Kidney (tissue), 22 donors: ENCODE measurements at places on chromosomes 16 and 17. TPM values are rescaled to one million over a fixed set of nuclear protein-coding genes. Genes with fewer than 3 reads are reported as not detected.

- no peak overlapping the region for H3K4me3 ChIP-seq
- no peak for DNase-seq
- no peaks in the 10 kb centered on the region for H3K4me1 ChIP-seq
- H3K36me3 ChIP-seq: no peaks in the 10 kb centered on the region
Observed at GRCh38 chr17:2909846-2910234, 113.6 kb downstream of the RAP1GAP2 start.

CCDC43 gene
- total RNA-seq: 20.3 TPM

CRHR1 gene
- total RNA-seq: not detected

DNA sequence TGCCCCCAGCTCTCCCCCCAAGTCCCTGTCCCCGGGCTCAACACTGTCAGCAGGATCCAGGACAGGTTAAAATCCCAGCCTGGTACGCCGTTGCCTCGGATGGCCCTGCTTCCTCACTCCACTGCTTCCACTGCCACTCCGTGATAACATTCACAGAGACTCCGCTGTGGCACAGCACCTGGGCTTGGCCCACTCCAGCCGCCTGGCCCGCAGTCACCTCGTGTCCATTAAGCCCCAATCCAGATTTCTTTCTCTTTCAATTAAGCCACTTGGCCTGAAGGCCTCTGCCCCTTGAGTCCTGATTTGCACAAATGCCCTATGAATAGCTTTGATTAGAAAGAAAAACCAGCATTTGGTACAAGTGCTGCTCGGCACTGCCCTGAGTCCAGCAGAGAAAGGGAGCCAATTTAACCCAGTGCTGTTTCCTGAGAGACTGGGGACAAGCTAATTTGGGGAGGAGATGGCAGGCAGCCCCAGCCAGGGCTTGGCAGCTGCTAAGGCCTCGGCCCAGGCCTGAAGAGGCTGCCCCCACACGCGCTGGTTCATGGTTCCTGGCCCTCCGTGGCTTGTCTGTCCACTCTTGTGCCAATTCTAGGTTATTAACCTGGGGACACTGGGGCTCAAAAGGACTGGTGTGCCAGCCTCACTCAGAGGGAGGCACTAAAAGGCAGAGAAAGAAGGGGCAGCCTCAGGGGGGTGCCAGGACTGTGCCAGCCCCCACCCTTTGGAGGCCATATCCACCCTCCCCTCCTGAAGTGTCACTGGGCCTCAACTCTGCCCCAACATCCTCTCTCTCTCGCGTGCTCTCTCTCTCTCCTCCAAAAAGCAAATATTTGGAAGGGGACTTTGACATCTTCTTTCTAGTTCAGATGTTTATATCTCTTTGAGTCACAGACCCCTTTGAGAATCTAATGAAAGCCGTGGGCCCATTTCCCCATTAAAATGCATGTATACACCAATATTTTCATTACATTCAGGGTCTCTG, 29.8 kb upstream of the SPPL2C start:
- no peaks in the 10 kb centered on the region for H3K36me3 ChIP-seq
- H3K27me3 ChIP-seq: no peaks in the 10 kb centered on the region
- no peak overlapping the region for H3K4me3 ChIP-seq
- no peak for DNase-seq
- H3K4me1 ChIP-seq: no peaks in the 10 kb centered on the region

EVPLL gene
- total RNA-seq: 1.2 TPM

- no peak overlapping the region for H3K4me3 ChIP-seq
- no peaks in the 10 kb centered on the region for H3K27me3 ChIP-seq
- H3K27ac ChIP-seq: no peak overlapping the region
- H3K4me1 ChIP-seq: no peaks in the 10 kb centered on the region
- no peak for DNase-seq
Observed at GRCh38 chr16:28313587-28313986, 21.3 kb downstream of the SBK1 start.

OTOP3 gene
- total RNA-seq: not detected

- H3K36me3 ChIP-seq: no peaks in the 10 kb centered on the region
- DNase-seq: no peak
- no peaks in the 10 kb centered on the region for H3K27me3 ChIP-seq
- H3K4me3 ChIP-seq: no peak overlapping the region
Observed at GRCh38 chr17:68719431-68719830, 118.3 kb upstream of the FAM20A start.

- no peaks in the 10 kb centered on the region for H3K27me3 ChIP-seq
- no peak overlapping the region for H3K27ac ChIP-seq
- H3K4me1 ChIP-seq: no peaks in the 10 kb centered on the region
- H3K36me3 ChIP-seq: no peaks in the 10 kb centered on the region
- no peak for DNase-seq
Observed at GRCh38 chr16:74679983-74680382, 13.3 kb upstream of the RFWD3 start.

DNA sequence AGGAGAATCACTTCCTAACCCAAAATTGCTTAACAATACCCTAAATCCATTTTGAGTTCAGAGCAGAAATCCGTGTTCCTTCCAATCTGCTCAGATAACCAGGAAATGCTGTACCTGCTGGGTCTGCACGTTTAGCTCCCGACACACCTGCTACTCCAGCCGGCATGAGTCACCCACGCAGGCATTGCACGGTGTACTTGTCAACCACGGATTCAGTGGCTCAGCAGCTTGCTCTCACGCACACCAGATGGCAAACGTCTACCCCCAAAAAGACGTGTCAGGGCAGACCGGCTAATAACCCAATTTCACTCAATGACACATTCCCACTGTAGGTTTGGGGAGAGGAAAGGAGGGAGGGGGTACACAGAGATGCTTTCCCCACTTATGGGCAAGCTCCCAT, 468.1 kb downstream of the SOX9 start:
- no peaks in the 10 kb centered on the region for H3K36me3 ChIP-seq
- no peak overlapping the region for H3K4me3 ChIP-seq
- DNase-seq: no peak
- peaks cover 4% of the 10 kb centered on the region for H3K27me3 ChIP-seq
- H3K27ac ChIP-seq: no peak overlapping the region
- no peaks in the 10 kb centered on the region for H3K4me1 ChIP-seq

- no peak overlapping the region for H3K27ac ChIP-seq
- no peak overlapping the region for H3K4me3 ChIP-seq
- no peaks in the 10 kb centered on the region for H3K36me3 ChIP-seq
- DNase-seq: no peak
- no peaks in the 10 kb centered on the region for H3K27me3 ChIP-seq
- H3K4me1 ChIP-seq: no peaks in the 10 kb centered on the region
Observed at GRCh38 chr16:67946128-67946569, 2.2 kb upstream of the LCAT start.

DNA sequence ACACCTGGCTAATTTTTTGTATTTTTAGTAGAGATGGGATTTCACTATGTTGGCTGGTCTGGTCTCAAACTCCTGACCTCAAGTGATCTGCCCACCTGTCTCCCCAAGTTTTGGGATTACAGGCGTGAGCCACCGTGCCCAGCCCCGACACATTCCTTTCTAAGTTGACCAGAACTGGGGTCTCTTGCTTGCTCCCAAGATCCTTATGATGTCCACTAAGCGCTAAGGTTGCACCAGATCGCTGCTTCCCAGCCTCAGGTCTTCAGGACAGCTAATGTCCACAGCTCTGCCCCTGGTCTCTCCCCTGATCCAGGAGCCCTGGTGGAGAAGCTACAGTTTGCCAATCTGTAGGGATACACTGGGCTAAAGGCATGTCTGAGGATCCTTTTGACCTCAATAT, 29.5 kb downstream of the NSMCE1 start:
- no peaks in the 10 kb centered on the region for H3K27me3 ChIP-seq
- no peak for DNase-seq
- no peak overlapping the region for H3K4me3 ChIP-seq

DNA sequence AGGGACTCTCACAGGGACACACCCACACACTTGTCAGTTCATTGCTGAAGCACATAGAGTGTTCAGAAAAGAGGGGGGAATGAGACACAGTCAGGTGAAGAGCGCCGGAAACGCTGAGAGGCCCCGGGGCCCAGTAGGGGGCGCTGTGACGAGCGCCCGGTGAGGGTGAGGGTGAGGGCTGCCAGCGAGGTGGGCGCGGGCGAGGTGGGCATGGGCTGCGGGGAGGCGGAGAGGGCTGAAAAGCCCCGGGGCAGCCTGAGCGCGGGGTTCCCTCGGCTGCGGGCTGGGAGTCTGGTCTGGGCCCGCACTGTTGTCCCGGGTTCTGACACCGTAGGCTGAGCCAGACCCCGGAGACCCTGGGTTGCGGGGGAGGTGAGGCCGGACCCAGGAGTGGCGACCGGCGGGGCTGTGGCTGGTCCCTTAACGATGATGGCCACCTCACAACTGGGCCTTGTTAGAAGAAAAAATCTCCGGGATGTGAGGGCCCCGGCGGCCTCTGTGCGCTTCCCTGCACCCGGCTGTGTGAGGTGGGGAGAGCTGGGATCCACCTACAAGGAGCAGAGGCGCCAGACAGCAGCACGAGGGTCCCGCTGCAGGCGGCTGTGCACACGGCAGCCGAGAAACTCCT, 91.4 kb downstream of the C16orf78 start:
- no peaks in the 10 kb centered on the region for H3K36me3 ChIP-seq
- DNase-seq: no peak
- no peak overlapping the region for H3K27ac ChIP-seq
- H3K4me3 ChIP-seq: no peak overlapping the region
- H3K27me3 ChIP-seq: peaks cover 2% of the 10 kb centered on the region

- DNase-seq: no peak
- H3K4me1 ChIP-seq: peaks cover 13% of the 10 kb centered on the region
- peaks cover 3% of the 10 kb centered on the region for H3K36me3 ChIP-seq
- no peaks in the 10 kb centered on the region for H3K27me3 ChIP-seq
- no peak overlapping the region for H3K4me3 ChIP-seq
Observed at GRCh38 chr17:81556175-81556691, 4.1 kb upstream of the FAAP100 start.

- H3K27ac ChIP-seq: no peak overlapping the region
- no peaks in the 10 kb centered on the region for H3K4me1 ChIP-seq
Observed at GRCh38 chr17:45976391-45976754, 22.7 kb upstream of the STH start.

GRCh38 chr16:23999663-24000062, 163.9 kb downstream of the PRKCB start:
- DNase-seq: no peak
- no peak overlapping the region for H3K27ac ChIP-seq
- no peaks in the 10 kb centered on the region for H3K36me3 ChIP-seq
- no peak overlapping the region for H3K4me3 ChIP-seq
- H3K4me1 ChIP-seq: no peaks in the 10 kb centered on the region
- H3K27me3 ChIP-seq: no peaks in the 10 kb centered on the region

OSBPL7 gene
- 21.2 TPM for total RNA-seq

DNA sequence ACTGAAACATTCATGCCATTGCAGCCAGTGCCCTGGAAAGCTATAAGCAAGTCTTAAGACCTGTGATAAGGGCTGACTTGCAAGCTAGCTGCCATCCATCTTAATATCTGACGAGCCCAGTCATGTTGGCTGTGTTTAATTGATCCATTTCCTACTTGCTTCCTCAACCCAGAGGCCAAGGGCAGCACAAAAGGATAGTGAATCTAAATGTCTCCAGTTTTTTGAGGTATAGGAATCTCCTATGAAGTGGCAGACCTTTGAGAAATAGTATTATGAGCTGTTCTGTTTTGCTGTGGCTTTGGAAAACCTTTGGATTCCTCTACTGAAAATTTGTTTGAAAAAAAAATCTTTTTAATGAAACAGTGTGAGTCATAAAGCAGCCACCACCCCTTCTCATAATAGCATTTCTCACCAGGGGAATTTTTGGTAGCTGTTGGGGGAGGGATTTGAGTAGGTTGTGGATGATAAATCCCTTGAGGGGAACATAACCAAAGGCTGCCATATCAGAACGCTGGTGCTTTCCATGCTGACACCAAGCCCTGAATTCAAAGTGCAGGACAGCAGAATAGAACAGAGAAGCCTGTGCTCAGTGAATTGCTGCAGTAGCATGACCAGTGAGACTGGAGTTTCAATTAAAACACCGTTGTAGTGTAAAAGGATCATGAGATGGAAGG, 12.9 kb downstream of the ZNRF1 start:
- H3K27me3 ChIP-seq: no peaks in the 10 kb centered on the region
- no peaks in the 10 kb centered on the region for H3K36me3 ChIP-seq
- no peak overlapping the region for H3K4me3 ChIP-seq
- DNase-seq: no peak
- peaks cover 12% of the 10 kb centered on the region for H3K4me1 ChIP-seq

DNA sequence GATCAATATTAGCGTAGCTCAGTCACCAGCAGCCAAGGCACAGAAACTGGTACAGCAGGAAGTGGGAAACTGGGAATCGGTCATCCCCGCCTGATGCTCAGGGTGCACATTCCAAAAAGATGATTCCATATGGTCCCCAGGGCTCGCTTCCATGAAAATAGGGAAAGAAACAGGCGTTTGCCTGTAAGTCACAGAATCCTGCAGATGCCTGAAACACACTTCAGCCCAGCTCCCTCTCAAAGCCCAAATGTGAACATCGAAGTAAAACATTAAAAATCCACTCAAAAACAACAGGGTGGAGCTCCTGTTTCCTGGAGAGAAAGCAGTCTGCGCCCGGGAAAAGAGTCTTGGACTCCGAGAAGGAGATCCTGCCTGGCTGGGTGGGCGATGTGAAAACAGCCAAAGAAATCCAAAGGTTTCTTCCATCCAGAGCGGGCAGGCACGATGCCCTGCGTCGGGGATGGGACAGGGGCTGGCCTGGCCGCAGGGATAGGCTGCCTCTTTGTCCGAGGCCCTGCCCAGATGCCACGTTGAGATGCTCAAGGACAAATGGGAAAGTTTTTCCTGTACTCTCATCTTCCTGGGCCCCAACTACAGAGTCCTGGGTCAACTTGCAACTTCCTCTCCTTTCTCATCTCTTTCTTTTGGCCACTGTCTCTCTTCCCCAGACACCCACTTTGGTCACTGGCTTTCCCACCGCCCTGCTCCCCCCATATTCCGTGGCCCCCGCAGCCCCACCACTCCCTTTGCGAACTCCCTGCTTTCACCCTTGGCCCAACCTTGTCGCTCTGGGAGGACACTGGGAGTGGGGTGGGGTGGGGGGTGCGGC, 743 bp downstream of the WIPI1 start:
- no peaks in the 10 kb centered on the region for H3K27me3 ChIP-seq
- DNase-seq: peak; percentile 91
- peak overlapping the region; percentile 94 for H3K27ac ChIP-seq
- H3K36me3 ChIP-seq: no peaks in the 10 kb centered on the region

- no peak overlapping the region for H3K4me3 ChIP-seq
- no peaks in the 10 kb centered on the region for H3K36me3 ChIP-seq
- H3K27me3 ChIP-seq: no peaks in the 10 kb centered on the region
- no peaks in the 10 kb centered on the region for H3K4me1 ChIP-seq
- DNase-seq: no peak
- H3K27ac ChIP-seq: peak overlapping the region; percentile 29
Observed at GRCh38 chr17:57811638-57812280, 38.1 kb downstream of the MRPS23 start.

TOX3 gene
- 16.2 TPM for total RNA-seq
